ENCODE measurements at places on chromosomes 5 and 9.

- DNase-seq = no peak
Observed at GRCh38 chr9:88312517-88313103, 75.6 kb upstream of the SPIN1 start.

DNA sequence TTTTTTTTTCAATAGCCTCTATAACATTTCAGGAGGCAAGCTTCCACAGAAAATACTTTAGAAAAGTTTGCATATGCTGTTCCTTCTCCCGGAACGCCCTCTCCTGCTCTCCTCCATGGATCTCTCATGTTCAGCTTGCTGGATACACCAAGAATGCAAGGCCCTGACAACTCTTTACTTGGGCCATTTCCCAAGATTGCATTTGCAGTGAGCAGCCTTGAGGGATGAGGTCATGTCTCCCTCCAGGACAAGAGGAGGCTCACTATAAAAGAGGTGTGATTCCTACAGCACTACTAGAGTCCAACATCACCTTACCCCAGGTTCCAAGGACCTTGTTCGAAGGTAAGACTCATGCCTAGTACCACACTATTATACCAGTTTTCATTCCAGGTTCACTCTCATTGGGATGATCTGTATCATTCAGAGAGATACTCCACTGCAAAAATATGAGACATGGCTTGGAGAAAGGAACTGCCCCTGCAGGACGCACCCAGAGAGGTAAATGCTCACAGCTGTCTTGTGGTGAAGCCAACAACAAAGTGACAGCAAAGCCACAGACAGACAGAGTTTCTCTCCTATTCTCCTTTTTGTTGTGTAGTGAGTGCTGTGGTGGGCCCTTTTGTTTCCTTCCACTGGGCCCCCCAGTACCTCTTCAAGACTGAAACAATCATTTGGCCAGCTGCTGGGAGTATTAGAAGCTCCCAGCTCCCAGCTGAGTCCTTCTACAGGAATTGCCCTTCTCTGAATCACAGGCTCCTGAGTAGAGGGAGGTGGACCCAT, 151.7 kb upstream of the ZNF366 start:
- no peak for DNase-seq

GRCh38 chr5:65059681-65060598, 291.2 kb downstream of the CWC27 start:
- DNase-seq = no peak

GRCh38 chr9:111148052-111149017, 110.1 kb upstream of the LPAR1 start:
- DNase-seq = no peak

- DNase-seq = no peak
Observed at GRCh38 chr9:126442636-126443035, 116.0 kb downstream of the MVB12B start.

DNA sequence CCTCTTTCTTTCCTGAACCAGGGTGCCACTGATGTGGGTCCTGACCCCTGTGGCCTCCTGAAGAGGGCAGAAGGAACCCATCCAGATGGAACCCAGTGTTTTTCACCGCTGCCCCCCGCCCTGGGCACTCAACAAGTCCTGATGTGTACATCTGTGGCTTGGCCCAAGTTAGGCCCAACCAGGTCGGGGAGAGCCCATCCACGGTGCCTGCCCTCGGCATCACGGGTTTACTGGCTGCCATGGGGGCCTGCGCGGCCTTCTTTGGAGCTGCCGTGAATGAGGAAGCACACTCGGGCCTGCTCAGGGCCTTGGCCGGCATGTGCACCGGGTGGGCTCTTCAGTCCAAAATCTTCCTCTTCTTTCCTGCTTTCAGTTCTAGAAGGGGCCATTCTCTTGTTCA, 5.8 kb downstream of the ECSCR start:
- no peak for DNase-seq

DNA sequence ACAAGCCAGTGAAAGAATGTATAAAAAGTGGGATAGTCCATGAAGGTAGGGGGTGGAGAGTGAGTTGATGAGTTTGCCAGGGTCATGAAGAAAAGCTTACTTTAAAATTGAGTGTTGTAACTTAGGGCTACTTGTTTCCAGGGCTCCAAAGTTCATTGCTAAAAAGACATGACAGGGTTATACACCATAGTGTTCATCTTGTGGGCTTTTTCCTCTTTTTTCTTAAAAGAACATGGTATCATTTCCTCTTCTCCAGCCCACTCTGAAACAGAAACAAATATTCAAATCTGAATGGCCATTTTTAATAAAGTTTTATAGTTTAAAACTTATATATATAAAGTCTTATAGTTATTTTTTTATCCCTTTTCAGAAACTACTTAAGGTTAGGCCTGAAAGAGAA, 115.7 kb upstream of the SMC2 start:
- no peak for DNase-seq

All from PC-9 (cell line).